Heart right ventricle (tissue), 16 donors: ENCODE measurements at places on chromosomes 5 and 9.

DNA sequence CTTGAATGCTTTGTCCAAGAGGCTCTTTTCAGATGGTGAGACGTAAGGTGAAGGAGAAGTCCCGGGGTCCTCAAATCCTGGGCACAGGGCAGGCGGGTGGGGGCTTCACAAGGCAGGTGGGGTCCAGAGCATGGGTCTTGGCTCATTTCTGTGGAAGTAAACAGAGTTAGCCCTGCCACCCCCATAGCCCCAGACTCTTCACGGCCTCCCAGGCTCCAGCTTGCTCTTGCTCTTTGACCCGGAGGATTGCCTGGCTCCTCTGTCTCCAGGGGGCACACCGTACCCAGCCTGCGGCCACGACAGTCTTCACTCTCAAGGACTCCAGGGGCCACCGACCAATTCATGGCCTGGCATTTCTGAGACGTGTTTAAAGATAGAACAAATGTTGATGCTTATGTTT lies 28.8 kb upstream of the POMT1 start:
- DNase-seq = no peak

GRCh38 chr9:114120192-114121014 lies 21.3 kb upstream of the KIF12 start:
- DNase-seq = no peak

DNA sequence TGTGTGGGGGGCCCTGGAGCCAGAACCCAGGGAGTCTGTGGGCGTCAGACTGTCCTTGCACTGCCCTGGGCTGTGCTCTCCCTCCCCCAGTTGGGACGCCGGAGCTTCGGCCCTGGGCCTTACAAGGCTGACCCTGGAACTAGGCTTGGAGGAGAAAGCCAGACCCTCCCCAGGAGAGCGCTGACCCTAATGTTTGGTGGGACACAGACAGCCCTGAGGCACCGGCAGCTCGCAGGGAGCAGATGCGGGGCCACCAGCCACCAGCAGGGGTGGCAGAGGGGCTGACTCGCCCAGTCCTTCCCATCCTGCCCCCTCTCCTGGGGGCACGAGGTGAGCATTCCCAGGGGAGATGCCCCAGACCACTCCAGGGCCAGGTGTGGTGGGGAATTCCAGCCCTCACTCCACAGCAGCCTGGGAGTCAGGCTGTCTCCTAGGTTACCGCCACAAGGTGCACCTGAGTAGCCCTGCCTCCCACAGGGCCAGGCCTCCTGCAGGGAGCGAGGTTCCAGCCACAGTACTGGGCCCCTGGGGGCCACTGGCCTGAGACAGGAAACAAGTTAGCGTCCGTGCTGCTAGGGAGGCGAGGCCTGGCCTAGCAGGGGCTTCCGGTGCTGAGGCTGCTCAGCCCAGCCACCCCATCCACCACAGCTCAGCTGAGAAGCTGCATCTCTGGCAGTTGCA lies 134.6 kb downstream of the OLFM1 start:
- DNase-seq = no peak

DNA sequence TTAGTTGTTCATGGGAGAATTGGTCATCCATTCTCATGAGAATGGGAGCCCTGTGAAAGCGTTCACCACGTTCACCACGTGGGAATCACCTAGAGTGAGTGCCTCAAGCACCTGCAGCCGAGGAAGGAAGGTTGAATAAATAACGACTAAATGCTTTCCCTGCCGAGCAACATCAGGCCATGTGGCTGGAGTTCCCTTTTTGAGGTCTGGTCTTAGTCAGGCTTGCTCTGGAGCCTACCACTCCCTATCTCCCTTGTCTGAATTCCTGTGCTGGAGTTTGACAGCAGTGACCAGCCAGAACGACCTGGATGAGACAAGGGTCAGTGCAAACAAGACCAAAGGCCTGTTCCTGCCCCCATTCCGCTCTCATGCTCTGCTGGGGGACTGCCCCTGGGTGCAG lies 28.5 kb downstream of the KCNMB1 start:
- DNase-seq = no peak

DNA sequence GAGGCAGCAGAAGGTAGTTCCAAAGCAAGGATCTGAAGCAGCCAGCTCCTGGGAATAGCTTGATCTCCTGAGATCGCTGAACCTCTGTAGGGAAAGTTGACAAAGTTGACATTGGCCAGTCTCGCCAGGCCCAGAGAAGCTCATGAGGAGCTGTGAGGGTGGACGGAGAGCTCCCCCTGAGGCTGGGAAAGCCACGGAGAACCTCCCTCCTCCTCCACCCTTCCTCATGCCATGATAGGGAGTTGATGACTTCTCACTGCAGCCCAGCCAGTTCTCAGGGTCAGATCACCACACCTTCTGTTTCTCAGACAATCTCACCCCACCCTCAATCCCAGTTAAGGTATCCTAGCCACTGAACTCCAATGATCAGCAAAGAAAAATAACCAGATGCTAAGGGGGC lies 30.4 kb upstream of the KCNV2 start:
- DNase-seq = no peak

- peak; percentile 88 for DNase-seq
Observed at GRCh38 chr5:160165137-160166068, 46.2 kb upstream of the PWWP2A start.

DNA sequence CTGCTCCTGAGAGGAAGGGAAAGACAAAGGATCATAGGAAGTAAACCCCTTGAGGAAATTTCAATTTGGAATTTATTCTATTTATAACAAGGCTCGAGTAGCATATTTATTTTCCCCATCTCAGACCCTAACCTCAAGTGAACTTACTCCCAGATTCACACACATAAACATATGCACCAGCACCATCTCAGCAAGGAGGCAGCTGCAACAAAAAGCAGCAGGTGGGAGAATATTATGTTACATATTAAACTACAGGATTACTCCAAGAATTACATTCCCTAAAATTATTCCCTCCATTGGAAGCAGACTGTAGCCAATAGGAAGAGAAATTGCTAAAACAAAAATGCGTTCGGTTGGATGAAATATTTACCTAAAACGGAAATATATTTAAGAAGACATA lies 108.4 kb upstream of the PRSS3 start:
- no peak for DNase-seq

GRCh38 chr9:112112519-112112918 lies 62.6 kb downstream of the SUSD1 start:
- DNase-seq = no peak

DNA sequence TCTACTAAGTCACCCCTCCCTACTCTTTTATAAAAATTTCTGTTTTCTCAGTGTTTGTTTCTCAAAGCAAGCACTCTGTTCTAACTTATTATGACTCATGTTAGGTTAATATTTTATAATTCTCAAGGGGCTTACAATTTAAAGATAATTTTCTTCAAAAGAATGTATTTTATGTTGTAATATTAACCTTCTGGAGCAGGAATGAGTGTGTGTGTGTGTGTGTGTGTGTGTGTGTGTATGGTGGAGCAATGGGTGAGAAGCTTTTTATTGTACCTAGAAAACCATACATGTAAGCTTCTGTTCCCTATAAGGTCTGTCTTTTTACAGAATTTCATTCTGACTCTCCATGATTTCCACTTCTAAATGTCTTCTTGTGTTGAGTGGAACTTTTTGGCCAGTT lies 63.0 kb downstream of the PBX3 start:
- DNase-seq = no peak

DNA sequence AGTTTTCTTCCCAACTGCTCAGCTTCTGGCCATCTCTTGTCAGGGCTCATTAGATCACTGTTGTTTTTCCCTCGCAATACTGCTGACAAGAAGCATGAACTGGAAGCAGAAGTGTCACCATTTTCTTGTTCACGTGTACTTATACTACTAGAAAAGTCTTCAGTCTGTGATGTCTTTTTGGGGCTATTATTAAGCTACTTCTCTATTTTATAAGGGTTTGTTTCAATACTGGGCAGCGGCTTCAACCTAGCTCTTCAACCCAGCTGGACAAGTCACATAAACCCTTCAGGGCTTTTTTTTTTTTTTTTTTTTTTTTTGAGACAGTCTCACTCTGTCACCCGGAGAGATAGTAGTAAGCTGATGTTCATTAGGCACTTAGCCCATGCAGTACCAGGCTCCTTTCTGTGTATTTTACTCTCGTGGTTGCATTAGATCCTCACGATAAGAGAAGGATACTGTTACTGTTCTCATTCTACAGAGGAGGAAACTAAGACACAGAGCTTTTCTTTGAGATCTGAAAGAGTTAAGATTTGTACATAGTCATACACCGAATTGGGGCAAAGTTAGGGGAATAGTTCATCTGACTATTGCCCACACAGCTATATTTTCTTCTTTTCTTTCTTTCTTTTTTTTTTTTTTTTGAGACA lies 20.5 kb downstream of the RAPGEF1 start:
- no peak for DNase-seq

DNA sequence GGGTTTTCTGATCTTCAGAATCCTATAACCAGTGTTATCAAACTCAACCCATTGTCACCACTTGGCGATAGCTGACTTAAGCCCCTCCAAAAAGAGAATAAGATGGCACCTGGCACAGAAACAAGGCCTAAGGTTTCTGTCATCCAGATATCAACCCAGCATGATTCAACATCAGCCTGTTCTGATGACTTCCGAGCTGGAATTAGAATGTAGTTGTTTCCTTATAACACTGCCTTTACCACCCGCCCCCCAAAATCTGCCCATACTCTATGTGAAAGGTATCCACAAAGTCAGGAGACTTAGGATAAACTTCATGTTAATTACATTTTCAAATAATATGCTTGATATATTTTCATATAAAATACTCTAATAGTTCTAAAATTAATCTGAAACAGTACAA lies 5.2 kb downstream of the KLF9 start:
- no peak for DNase-seq

- no peak for DNase-seq
Observed at GRCh38 chr5:88145611-88146467, 122.8 kb downstream of the TMEM161B start.

GRCh38 chr5:127567026-127567768 lies 49.8 kb downstream of the PRRC1 start:
- no peak for DNase-seq

DNA sequence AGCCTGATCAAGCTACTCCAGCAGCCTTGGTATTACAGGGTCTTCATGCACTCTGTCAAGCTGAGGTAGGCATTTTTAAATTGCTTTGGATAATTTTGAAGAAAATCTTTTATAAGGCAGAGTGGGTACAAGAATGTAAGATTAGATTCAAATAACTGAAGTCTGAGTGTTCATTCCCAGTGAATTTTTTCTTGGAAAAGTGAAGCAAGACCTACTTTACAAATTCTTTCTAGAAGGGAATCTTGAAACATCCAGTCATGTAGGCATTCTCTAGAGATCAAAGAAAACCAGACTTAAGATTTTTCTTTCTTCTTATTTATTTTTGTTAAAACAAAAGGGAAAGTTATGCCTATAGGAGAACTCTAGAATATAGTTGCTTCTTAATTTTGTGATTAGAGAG lies 139.0 kb downstream of the FOCAD start:
- DNase-seq = no peak

GRCh38 chr9:34380034-34380510 lies 3.4 kb upstream of the MYORG start:
- no peak for DNase-seq

DNA sequence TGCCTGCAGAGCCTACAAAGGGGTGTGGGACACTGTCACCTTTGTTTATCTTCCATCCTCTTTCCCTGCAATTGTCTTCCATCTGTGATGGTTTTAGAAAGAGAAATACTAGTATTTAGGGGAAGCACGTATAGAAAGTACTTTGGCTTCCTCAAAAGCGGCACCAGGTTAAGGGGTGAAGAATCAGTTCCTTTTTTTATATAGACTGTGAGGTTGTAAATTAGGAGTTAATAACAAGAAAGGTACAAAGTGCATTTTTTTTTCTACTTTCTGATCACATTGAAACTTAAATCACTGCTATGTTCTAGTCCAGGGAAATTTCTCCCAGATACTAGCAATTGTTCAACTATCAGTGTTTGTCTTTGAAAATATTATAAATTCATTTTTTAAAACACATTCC lies 219.3 kb downstream of the CEMIP2 start:
- no peak for DNase-seq

- DNase-seq = peak; percentile 45
Observed at GRCh38 chr5:150156027-150156368, 353 bp upstream of the PDGFRB start.

GRCh38 chr9:129336601-129337331 lies 158.7 kb upstream of the IER5L start:
- no peak for DNase-seq

- DNase-seq = no peak
Observed at GRCh38 chr5:52751137-52751536, 36.6 kb upstream of the ITGA1 start.

- DNase-seq = no peak
Observed at GRCh38 chr5:146753641-146754040, 124.9 kb downstream of the PPP2R2B start.

- no peak for DNase-seq
Observed at GRCh38 chr5:119275146-119275545, 80.7 kb upstream of the TNFAIP8 start.

GRCh38 chr5:133193794-133194193 lies 142.0 kb downstream of the HSPA4 start:
- DNase-seq = no peak

DNA sequence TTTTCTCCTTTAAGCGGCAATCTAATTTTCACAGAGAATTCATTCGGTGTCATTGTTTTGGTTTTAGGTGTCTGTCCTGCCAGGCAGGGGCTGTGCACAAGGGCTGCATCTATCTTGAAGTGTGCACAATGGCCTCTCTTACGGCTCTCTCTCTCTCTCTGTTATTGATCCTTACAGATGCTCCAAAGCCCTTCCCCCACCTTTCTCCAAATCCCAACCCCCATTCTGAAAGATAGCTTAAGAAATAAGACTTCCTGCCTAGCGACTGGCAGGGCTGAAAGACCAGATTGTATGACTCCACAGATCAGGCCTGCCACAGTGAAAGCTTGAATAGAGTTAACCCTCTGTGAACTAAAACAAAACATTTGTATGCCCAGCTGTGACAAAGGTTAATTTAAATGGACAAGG lies 86.5 kb upstream of the NR5A1 start:
- DNase-seq = no peak

DNA sequence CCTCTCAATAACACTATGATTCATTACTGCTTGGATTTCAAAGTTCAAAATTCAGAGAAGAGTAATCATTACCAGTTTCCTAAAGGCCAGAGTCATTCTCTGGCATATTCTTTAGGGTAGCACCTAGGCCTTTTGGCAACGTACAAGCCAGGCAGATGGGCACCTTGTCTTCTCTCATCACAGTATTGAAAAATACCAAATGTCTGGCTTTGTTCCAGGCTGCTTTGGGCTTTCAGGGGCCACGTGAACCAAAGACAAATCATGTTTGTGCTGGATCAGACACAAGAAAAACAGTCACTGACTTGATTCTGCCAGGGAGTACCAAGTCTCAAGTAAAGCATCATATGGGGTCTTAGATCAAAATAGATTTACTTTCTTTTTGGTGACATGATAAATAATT lies 15.5 kb downstream of the MEGF9 start:
- no peak for DNase-seq
